ENCODE measurements at places on chromosomes 6 and 20.

DNA sequence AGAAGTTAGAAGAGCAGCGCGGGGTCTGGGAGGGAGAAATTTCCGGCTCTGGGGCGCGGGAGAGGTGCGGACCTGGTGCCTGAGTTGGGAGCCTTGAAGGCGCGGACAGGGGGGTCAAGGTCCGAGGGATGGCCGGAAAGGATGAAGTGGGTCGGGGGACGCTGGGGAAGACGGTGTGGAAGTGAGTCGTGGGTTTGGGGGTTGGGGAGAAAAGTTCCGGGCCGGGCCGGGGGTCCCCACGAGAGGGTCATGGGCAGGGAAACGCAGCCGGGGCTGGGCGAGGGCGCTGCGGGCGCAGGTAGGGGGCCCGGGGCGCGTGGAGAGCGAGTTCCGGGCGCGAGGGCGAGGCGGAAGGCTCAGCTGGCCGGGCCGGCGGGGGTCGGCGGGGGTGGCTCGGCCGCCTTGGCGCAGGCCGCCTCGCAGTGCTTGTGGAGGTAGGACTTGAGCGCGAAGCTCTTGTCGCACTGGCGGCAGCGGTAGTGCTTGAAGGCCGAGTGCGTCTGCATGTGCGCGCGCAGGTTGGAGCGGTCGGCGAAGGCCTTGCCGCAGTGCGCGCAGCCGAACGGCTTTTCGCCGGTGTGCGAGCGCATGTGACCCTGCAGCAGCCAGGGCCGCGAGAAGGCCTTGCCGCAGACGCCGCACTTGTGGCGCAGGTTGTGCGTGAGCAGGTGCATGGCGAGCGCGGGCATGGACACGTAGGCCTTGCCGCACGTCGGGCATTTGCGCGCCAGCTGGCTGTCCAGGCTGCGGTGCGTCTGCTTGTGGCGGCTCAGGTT is 10.5 kb upstream of the SRXN1 start:
- no peak for DNase-seq

DNA sequence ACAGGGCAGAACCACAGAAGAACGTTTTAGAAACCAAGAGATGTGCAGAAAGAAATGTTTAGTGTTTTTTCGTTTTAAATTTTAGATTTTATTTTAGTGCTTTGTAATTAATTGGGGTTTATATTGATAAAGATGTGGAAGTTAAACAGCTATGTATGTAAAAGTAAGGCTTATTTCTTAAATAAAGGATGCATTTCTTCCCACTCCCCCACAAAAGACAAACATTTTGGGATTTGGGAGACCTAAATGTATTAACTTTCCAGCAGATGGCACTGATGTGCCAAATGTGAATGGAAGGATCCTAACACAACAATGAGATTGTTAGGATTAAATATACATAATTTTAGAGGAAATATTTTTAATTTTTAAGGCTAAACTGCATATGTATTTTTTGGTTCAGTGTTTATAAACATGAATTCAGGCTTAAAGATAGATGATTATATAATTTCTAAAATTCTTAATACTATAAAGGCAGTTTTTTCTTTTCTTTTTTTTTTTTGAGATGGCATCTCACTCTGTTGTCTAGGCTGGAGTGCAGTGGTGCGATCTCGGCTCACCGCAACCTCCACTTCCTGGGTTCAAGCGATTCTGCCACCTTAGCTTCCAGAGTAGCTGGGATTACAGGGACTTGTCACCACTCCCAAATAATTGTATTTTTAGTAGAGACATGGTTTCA is 12.0 kb downstream of the PFDN4 start:
- no peak for DNase-seq

GRCh38 chr6:7513529-7513928 is 27.9 kb upstream of the DSP start:
- DNase-seq, result no peak

GRCh38 chr6:43871284-43871683 is 101.3 kb downstream of the VEGFA start:
- no peak for DNase-seq

DNA sequence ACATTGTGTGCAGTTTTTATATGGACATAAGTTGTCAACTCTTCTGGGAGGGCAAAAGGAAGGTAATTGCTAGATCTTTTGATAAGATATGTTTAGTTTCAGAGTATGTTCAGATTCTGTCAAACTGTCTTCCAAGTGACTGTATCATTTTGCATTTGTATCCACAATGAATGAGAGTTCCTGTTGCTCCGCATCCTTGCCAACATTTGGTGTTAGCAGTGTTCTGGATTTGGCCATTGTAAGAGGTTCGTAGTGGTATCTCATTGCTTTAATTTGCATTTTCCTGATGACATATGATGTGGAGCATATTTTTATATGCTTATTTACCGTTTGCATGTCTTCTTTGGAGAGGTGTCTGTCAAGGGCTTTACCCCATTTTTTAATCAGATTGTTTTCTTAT is 150.2 kb downstream of the CDKAL1 start:
- DNase-seq, result no peak

- no peak for DNase-seq
Observed at GRCh38 chr20:50111120-50111828, 1.7 kb downstream of the UBE2V1 start.

GRCh38 chr6:100257793-100258395 is 206.8 kb downstream of the SIM1 start:
- no peak for DNase-seq

- no peak for DNase-seq
Observed at GRCh38 chr20:24370249-24370648, 99.2 kb upstream of the SYNDIG1 start.

- no peak for DNase-seq
Observed at GRCh38 chr6:110037726-110038295, 59.7 kb downstream of the GPR6 start.

GRCh38 chr20:22744341-22745193 is 160.2 kb upstream of the FOXA2 start:
- no peak for DNase-seq

DNA sequence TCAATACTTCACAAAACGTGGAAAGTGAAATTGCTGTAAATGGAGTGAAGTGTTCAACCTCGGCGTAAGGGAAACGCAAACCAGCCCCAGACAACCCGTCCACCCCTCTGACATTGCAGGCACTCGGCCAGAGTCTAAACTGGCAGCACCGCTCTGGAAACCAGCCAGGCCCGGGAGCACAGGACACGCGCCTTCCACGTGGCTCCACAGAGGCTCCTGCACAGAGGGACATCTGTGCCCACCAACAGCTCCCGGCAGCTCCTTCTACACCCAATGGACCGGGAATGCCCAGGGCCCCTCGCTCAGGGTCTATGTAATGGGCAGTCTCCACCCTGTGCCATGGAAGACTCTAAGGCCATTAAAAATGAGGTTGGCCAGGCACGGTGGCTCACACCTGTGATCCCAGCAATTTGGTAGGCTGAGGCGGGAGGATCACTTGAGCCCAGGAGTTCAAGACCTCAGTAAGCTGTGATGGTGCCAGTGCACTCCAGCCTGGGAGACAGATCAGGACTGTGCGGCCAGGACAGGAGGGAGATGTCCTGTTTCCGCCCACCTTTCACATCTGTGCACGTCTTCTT is 3.4 kb upstream of the HELZ2 start:
- peak; percentile 49 for DNase-seq

DNA sequence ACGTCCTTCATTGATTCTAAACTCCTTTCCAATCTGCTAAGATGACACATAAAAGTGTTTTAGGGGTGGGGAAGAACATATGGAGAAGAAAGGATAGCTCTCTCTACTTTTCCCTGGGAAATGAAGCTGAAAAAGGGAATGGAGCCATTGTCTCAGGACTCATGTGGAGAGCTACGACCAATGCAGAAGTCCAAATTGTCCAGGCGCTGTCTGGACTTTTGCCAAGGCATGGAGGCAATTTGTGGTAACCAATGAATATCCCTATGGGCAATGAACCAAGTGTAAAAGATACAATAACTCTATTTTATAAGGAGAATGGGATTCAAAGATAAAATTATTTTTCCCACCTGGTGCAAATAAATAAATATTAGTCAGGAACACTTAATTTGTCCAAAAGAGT is 16.1 kb downstream of the FBXL4 start:
- DNase-seq, result no peak

GRCh38 chr20:24948939-24949679 is at the start of gene CST7:
Gene CST7 (plus strand): TSS chr20:24949269. CDS start chr20:24949506, 237 bp downstream.
- no peak for DNase-seq

GRCh38 chr6:17601386-17601703 is 1.2 kb downstream of the FAM8A1 start:
- DNase-seq, result peak; percentile 14

- peak; percentile 53 for DNase-seq
Observed at GRCh38 chr20:59159493-59160376, 3.9 kb upstream of the ZNF831 start.

DNA sequence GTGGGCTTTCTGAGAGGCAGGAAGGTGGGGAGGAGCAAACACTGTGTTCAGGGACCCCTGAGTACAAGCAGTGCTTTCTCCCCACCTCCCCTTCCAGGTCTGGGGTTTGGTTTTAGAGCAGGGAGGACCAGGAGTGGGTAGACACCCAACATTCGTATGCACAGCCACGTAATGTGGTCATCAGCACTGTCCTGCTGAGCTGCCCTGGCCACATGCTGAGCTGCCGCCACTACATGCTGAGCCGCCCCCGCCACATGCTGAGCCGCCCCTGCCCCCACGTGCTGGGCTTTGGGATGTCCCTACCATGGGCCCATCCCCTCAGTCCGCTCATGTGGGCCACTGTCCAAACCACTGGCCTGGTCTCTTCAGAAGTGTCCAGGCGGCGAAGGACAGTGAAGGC is 214.9 kb upstream of the CST7 start:
- no peak for DNase-seq

- DNase-seq, result peak; percentile 19
Observed at GRCh38 chr20:58790454-58790853, 60.2 kb downstream of the GNAS-AS1 start.

- no peak for DNase-seq
Observed at GRCh38 chr20:23702021-23702420, 13.2 kb upstream of the CST4 start.

DNA sequence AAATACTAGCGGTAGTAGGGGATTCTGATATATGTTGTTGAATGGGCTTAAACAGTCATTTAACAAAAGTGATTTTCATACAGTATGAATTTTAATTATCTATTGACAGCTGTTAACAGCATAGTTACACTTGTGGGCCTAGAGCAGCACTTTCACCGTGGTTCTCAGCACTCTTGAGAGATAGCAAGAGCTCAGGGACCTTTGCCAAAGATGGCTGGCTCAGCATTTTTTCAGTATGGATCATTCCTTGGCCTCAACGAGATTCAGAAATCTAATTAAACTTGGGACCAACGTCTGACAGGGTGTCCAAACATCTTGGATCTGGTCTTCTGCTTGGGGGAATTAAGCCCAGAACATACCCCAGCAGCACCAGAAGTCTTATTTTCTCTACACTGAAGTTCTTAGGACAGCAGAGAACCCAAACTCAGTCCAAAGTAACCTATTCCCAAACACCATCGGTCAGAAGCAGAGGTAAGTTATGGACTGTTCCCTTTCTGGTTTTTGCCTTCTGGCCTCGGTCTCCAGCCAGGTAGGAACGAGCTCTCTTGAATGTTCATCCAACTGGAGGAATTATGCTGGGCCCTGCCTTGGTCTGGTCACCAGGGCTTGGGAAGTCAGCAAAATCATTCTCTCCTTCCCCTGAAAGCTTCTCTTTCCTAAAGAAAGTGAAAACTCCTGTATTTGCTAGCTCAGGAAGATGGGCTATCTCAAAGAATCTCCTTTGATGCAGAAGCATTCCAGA is 25.7 kb downstream of the PRPH2 start:
- no peak for DNase-seq

GRCh38 chr6:36682328-36683144 is 4.0 kb downstream of the CDKN1A start:
- peak; percentile 98 for DNase-seq

DNA sequence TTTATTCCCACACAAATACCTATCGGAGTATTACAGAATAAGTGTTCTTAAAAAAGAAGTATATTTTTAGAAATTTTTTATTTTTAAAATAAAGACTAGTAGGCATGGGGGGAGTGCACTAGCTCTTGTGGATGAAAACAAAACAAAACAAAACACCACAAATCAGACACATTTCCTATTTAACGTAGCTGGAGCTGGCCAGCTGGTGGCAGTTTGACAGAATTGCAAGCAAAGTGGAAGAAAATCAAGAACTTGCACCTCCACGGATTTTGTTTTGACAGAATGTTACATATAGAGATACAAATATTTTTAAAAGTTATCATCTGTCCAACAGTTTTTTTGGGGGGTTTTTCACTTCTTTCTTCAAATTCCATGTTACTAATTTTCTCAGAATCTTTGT is 63.6 kb upstream of the SNRPB2 start:
- no peak for DNase-seq

GRCh38 chr6:164749221-164750064 is 560.0 kb downstream of the C6orf118 start:
- DNase-seq, result no peak

- DNase-seq, result no peak
Observed at GRCh38 chr6:80215063-80215462, 108.6 kb downstream of the BCKDHB start.

DNA sequence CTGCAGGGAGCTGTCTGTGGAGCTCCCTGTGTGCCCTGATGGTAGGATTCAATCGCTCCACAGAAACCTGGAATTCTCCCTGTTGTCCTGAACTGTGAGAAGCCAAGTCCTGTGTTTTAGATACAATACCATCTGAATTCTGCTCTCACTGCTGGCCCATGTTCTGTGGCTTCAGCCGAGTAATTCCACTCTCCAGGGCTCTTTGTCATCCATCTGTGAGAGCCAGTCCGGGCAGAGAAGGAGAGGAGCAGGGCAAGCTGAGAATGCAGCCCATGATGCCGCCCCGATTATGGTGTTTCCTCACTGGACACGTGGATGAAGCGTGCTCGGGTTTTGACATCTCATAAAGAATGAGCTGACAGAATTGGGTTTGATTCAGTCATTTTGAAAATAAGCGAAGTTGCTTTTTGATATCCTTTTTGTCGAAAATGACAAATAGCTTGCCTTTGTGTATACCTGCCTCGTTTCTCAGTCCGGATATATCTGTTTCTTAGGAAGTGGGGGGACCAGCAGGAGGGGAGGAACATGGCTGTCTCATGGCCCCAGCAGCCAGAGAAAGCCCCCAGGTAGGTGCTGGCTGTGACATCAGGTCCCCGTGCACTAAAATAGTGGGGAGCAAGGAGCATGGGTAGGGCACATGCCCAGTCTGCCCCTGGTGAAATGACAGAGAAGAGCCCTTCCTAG is 8.2 kb upstream of the CD93 start:
- no peak for DNase-seq

- no peak for DNase-seq
Observed at GRCh38 chr6:84348801-84349200, 121.4 kb upstream of the CEP162 start.

GRCh38 chr20:51931371-51931781 is 129.1 kb upstream of the SALL4 start:
- no peak for DNase-seq

- DNase-seq, result no peak
Observed at GRCh38 chr6:142886431-142887170, 58.4 kb downstream of the HIVEP2 start.

DNA sequence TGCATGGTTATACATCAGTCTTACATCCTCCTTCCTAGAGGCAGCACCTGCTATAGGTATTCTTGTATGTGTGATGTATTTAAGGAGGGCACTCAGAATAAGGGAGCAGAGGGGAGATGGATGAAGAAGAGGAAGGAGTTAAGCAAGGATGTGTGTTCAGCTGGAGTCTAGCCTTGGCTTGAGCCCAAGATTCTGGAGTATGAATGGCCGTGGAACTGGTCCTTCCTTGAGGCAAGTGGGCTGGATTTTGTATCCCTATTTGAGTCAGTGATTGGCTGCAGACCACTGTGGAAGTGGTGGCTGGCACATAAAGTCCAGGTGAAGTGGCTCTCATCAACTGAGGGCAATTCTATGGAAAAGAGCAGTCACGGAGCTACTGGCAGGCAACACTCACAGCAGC is 112.0 kb upstream of the RNF24 start:
- DNase-seq, result peak; percentile 65

GRCh38 chr20:63292292-63292701 is 689 bp upstream of the COL20A1 start:
- no peak for DNase-seq
